ENCODE measurements at places on chromosomes 7 and 10. TPM values are rescaled to one million over a fixed set of nuclear protein-coding genes. Genes with fewer than 3 reads are reported as not detected.

DNA sequence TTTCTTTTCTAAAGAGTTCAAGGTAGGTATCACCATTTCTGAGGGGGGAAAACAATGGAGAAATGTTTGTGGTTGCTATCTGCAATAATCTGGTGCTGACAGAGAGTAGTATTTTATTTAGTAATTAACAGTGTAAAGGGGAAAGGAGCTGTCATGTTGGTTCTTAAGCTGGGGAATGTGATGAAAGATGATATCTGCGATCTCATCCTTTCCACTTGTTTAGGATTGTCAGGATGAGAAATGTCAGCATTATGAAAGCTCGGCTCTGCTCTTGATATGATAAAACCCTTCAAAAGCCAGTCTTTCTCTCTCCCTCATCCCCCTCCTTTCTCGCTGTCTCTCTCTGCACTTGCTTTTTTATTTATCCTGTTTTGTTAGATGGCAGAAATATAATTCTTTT is 106.1 kb downstream of the POU6F2 start:
- DNase-seq, result no peak

DNA sequence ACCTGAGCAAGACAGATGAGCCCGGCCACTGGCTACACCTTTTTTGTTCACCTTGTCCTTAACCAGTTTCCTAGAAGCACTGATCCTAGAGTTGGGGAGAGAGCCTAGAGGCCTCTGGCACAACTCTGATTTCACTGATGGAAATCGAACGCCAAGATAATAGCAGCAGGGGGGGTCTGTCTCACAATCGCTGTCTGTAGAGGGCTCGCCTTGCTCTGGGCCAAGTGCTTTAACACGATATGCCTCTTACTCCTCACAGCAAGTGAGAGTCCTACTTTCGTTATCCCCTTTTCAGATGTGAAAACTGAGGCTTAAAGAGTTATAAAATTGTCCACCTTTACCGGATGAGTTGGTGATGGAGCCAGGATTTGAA is 472 bp downstream of the RASSF4 start:
- DNase-seq, result no peak

- no peak for DNase-seq
Measured at GRCh38 chr10:53153831-53154230, 381.2 kb upstream of the MBL2 start.

DNA sequence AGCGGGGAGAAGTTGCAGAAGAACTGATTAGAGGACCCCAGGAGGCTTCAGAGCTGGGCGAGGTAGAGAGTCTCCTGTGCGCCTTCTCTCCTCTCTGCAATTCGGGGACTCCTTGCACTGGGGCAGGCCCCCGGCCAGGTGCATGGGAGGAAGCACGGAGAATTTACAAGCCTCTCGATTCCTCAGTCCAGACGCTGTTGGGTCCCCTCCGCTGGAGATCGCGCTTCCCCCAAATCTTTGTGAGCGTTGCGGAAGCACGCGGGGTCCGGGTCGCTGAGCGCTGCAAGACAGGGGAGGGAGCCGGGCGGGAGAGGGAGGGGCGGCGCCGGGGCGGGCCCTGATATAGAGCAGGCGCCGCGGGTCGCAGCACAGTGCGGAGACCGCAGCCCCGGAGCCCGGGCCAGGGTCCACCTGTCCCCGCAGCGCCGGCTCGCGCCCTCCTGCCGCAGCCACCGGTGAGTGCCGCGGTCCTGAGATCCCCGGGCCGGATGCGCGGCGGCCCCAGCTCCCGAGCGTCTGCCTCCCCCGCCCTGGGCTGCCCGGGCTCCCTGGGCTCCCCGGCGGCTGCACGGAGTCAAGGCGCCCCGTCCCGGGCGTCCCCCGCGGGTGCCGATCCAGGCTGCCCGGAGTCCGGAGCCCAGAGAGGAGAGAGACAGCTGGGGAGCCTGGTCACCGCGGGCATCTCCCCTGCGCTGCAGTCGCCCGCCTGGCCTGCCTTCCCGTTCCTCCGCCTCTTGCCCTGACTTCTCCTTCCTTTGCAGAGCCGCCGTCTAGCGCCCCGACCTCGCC is at the start of gene PLAU:
TSS of gene PLAU (plus strand) at position 369 of the 789 bp plus-strand sequence. CDS start 424 bp downstream, outside the sequence.
- peak; percentile 80 for DNase-seq

DNA sequence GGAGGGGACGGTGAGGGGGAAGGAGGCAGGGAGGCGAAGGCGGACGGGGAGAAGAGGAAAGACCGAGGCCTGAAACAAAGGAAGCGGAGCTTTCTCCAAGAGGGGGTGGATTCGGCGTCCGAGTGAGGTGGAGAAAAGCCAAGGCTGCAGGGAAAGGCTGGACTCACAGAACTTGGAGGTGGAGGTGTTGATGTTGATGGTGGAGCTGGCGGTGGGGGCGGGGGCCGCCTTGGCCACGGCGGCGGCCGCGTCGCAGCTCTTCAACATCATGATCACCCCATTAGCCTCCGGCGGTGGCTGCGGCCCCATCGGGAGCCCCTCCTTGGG is 578 bp downstream of the CACUL1 start:
- peak; percentile 67 for DNase-seq

DNA sequence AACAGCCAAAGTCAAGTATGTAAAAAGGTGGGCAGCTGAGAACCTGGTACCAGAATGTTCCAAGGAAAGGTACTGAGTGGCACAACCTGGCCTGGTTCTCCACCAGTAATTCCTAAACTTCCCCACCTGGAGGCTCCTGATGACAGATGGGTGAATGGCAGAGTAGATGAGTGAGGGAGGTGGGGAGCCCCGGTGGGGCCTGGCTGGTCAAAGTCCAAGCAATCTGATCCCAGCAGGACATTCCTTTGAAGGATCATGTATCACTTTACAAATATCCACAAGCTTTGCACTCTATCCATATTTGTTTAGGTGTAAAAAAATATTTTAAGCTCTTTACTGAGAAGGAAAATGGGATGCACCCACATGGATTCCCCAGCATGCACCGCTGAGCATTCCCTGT is 250.2 kb downstream of the DPP6 start:
- no peak for DNase-seq

GRCh38 chr7:75987026-75987804 is 7.2 kb downstream of the TMEM120A start:
- DNase-seq, result peak; percentile 23

Gene PYROXD2
- total RNA-seq, result 17.8 TPM

GRCh38 chr10:102121739-102122372 is 1.7 kb upstream of the LDB1 start:
- DNase-seq, result no peak

GRCh38 chr7:100048680-100049079 is 894 bp upstream of the ZSCAN21 start:
- no peak for DNase-seq

DNA sequence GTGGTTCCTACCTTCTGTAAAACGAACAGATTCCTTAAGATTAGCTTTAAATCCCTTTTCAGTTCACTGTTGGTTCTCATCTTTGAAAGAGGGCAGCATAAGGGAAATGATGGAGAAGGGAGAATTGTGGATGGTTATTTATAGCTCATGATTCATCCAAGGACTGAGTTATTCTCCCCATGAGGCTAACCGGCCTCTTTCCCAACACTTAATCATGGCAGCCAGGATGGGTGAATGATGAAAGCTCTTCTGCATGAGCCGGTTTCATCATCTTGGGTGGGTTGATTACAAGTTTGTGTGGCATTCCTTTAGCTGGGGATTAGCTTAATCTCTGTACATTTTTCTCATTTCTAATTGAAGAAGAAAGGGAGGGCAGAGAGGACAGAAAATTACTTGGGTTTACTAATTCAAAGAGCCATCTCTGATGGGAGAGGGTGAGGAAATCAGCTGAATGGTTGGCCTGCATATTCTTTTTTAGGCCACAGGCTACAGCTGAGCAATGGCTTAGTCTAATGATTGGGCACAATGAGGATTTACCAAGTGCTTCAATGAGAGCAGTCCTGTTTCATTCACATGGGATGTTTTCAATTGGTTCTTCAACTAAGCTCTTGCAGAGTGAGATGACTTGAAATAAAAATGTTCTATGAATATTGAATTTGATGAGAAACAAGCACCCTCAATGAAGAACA is 250.0 kb downstream of the BMPER start:
- no peak for DNase-seq

All from lower lobe of right lung (tissue), 2 donors.